T-helper 17 cell (primary cell): ENCODE measurements at places on chromosomes 5 and 9.
A peak's percentile ranks its signal among the peaks of the same experiment; 100 is the strongest.

- H3K27ac ChIP-seq, result no peak overlapping the region
- no peak overlapping the region for H3K4me3 ChIP-seq
- no peaks in the 10 kb centered on the region for H3K4me1 ChIP-seq
- DNase-seq, result no peak
- peaks cover 8% of the 10 kb centered on the region for H3K27me3 ChIP-seq
Measured at GRCh38 chr5:96133341-96134079, 171.9 kb upstream of the ELL2 start.

DNA sequence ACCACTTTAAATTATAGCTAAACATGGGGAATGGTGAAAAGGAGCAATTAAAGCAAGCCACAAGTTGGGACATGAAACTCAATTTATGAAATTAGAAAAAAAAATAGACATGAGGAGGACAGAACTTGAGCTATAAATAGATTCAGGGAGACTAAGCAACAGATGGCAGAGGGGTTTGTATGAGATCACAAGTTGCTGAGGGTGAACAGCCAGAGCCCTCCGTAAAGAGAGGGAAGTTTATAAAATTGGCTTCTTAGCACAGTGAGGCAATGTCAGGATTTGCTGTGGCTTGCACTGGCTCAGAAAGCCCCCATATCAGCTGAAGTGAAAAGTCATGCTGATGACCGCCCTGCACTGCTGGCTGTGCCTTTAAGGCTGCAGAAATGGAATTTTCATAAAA, 443.4 kb upstream of the CD180 start:
- DNase-seq, result no peak
- peaks cover 5% of the 10 kb centered on the region for H3K27me3 ChIP-seq
- H3K4me3 ChIP-seq, result no peak overlapping the region
- H3K36me3 ChIP-seq, result peaks cover 6% of the 10 kb centered on the region

- DNase-seq, result no peak
- H3K4me3 ChIP-seq, result no peak overlapping the region
- peaks cover 22% of the 10 kb centered on the region for H3K4me1 ChIP-seq
- peaks cover 4% of the 10 kb centered on the region for H3K36me3 ChIP-seq
Measured at GRCh38 chr5:169856571-169856970, 123.7 kb downstream of the INSYN2B start.

GRCh38 chr9:27335075-27335474, 38.1 kb upstream of the EQTN start:
- peaks cover 11% of the 10 kb centered on the region for H3K27me3 ChIP-seq
- H3K4me3 ChIP-seq, result no peak overlapping the region
- H3K27ac ChIP-seq, result no peak overlapping the region
- H3K4me1 ChIP-seq, result no peaks in the 10 kb centered on the region
- H3K36me3 ChIP-seq, result no peaks in the 10 kb centered on the region
- no peak for DNase-seq

DNA sequence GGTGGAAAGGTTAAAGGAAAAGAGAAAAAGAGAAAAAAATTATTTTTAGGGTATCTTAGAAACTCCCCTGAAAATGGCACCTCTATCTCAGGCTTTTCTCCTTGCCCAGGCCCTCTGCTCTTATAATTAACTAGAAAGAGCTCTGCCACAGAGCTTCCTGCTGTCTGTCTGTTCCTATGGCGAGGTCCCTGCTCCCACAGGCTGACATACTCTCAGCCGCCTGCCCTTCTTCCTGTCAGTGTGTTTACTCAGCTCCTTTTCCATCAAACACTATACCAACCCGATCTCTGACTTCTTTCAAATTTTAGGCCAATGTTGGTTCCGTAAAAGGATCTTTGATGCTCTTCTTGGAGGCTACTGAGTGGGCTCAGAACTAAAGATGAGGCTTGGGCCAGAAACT, 482.6 kb downstream of the DMAC1 start:
- no peak overlapping the region for H3K4me3 ChIP-seq
- no peak for DNase-seq

DNA sequence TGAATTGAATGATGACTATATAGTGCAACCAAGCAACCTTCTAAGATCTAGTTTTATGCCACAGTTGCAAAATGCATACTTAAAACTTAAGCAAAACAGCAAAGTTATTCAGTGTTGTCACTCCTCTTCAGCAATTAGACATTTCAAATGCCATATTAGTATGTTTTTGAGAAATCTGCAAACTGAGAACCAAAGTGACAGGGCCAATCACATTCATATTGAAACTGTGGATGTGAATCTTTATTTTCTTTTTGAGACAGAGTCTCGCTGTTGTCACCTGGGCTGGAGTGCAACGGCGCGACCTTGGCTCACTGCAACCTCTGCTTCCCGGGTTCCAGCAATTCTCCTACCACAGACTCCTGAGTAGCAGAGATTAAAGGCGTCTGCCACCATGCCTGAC, 249.2 kb upstream of the EFNA5 start:
- peaks cover 4% of the 10 kb centered on the region for H3K4me1 ChIP-seq
- H3K27ac ChIP-seq, result no peak overlapping the region
- no peak for DNase-seq
- H3K36me3 ChIP-seq, result no peaks in the 10 kb centered on the region

- no peak overlapping the region for H3K4me3 ChIP-seq
- no peak for DNase-seq
- H3K27me3 ChIP-seq, result no peaks in the 10 kb centered on the region
- H3K36me3 ChIP-seq, result no peaks in the 10 kb centered on the region
Measured at GRCh38 chr5:8727396-8727795, 818.5 kb downstream of the SEMA5A start.

GRCh38 chr5:172496671-172497371, 42.5 kb upstream of the SH3PXD2B start:
- no peaks in the 10 kb centered on the region for H3K4me1 ChIP-seq
- no peak overlapping the region for H3K4me3 ChIP-seq
- no peak for DNase-seq

- H3K27ac ChIP-seq, result no peak overlapping the region
- H3K36me3 ChIP-seq, result no peaks in the 10 kb centered on the region
- no peak for DNase-seq
Measured at GRCh38 chr5:141945511-141946051, 12.4 kb downstream of the PCDH12 start.

DNA sequence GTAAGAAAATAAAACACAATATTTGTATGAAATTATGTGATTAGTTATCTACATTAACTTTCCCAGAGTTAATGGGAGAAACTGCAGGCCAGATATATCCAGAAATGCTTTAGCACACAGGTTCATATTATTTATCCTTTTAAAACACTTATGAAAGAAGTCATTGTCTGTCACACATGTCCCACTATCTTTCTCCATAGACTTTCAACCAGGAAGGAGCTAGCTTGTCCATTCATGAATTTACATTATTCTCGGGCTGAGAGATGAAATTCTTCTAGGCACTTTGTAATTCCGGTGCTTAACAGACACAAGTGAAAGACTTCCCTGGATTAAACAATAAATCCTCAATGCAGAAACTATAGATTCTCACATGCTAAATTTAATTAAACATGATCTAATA, 1043.2 kb downstream of the CDH9 start:
- DNase-seq, result no peak
- no peak overlapping the region for H3K27ac ChIP-seq
- no peaks in the 10 kb centered on the region for H3K36me3 ChIP-seq
- H3K4me1 ChIP-seq, result no peaks in the 10 kb centered on the region
- no peak overlapping the region for H3K4me3 ChIP-seq
- H3K27me3 ChIP-seq, result no peaks in the 10 kb centered on the region

- no peak overlapping the region for H3K27ac ChIP-seq
- no peaks in the 10 kb centered on the region for H3K36me3 ChIP-seq
- H3K4me1 ChIP-seq, result peaks cover 2% of the 10 kb centered on the region
- DNase-seq, result no peak
- H3K4me3 ChIP-seq, result no peak overlapping the region
Measured at GRCh38 chr9:115296831-115297565, 179.0 kb upstream of the TNC start.

GRCh38 chr5:142421621-142422397, 97.0 kb upstream of the SPRY4 start:
- no peak for DNase-seq
- H3K27ac ChIP-seq, result peak overlapping the region; percentile 4
- peaks cover 38% of the 10 kb centered on the region for H3K4me1 ChIP-seq

GRCh38 chr5:133226186-133226585, 174.4 kb downstream of the HSPA4 start:
- peak overlapping the region; percentile 51 for H3K27ac ChIP-seq
- no peak overlapping the region for H3K4me3 ChIP-seq
- H3K27me3 ChIP-seq, result peaks cover 24% of the 10 kb centered on the region
- peaks cover 3% of the 10 kb centered on the region for H3K4me1 ChIP-seq
- H3K36me3 ChIP-seq, result peaks cover 2% of the 10 kb centered on the region

GRCh38 chr5:76960004-76960625, 7.3 kb downstream of the CRHBP start:
- DNase-seq, result no peak
- no peaks in the 10 kb centered on the region for H3K36me3 ChIP-seq
- H3K4me1 ChIP-seq, result peaks cover 11% of the 10 kb centered on the region
- peaks cover 13% of the 10 kb centered on the region for H3K27me3 ChIP-seq
